ENCODE measurements at places on chromosomes 4 and X.

- H3K4me1 ChIP-seq = no peaks in the 10 kb centered on the region
- H3K27me3 ChIP-seq = no peaks in the 10 kb centered on the region
- H3K27ac ChIP-seq = no peak overlapping the region
- no peaks in the 10 kb centered on the region for H3K36me3 ChIP-seq
These were observed 50.6 kb downstream of the LGI2 start for GRCh38 chr4:24980064-24980690.

- H3K4me1 ChIP-seq = no peaks in the 10 kb centered on the region
- DNase-seq = peak; percentile 52
- no peaks in the 10 kb centered on the region for H3K27me3 ChIP-seq
- H3K36me3 ChIP-seq = no peaks in the 10 kb centered on the region
- H3K27ac ChIP-seq = peak within 1 kb of the TSS; percentile 85
These were observed at the start of gene MAGEH1 for GRCh38 chrX:55451990-55452832. TSS of gene MAGEH1 (plus strand) at chrX:55452127. CDS start at chrX:55452375, 248 bp downstream.

DNA sequence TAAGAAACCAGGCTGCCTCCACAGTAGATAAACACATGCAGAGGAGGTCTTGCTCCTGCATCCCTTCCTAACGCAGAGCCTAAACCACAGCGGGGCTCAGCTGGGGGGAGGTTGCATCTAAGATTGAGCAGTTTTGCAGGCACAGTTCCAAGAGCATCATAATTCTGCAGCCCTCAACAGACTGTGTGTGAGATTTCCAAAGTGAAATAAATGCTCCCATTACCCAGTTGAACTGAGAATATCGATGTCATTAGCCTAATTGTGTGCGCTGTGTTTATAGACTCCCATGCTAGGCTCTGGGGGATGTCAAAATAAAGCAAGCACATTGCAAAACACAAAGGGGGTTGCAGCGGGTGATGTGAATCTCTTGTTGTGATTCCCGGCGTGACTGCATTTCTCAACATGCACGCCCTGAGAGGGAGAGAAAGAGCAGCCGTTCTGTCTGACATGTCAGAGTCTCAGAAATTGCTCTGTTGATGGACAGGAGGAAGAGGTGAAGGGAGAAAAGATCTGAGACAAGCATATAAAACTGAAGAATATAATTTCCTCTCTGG lies 150.0 kb upstream of the PSAPL1 start:
- H3K27ac ChIP-seq = no peak overlapping the region
- H3K4me1 ChIP-seq = no peaks in the 10 kb centered on the region
- H3K4me3 ChIP-seq = no peak overlapping the region
- DNase-seq = no peak

DNA sequence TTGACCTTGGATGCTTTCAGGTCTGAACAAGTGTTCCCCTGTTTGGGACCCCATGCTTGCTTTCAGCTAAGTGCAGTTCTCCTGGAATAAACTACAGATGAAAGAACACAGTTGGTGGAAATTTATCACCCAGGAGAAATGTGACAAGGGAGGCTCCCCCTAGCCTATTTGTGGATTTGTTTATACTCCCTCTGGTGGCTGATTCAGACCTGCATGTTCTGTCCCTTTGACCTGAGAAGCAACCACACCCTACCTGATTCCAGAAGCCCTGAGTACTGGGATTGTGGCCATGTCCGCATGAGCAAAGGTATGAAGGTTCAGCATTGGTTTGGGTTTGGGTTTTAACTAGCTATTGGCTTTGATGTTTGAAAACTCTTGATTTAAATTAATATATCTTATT lies 440.9 kb downstream of the MID1IP1 start:
- H3K27me3 ChIP-seq = no peaks in the 10 kb centered on the region
- no peaks in the 10 kb centered on the region for H3K36me3 ChIP-seq
- H3K4me3 ChIP-seq = no peak overlapping the region

- H3K27me3 ChIP-seq = no peaks in the 10 kb centered on the region
- no peak overlapping the region for H3K27ac ChIP-seq
- no peak overlapping the region for H3K4me3 ChIP-seq
- DNase-seq = no peak
- no peaks in the 10 kb centered on the region for H3K4me1 ChIP-seq
These were observed 76.7 kb downstream of the LRBA start for GRCh38 chr4:150938417-150938816.

GRCh38 chr4:24686866-24687692 lies 102.7 kb upstream of the DHX15 start:
- DNase-seq = no peak
- no peak overlapping the region for H3K4me3 ChIP-seq
- H3K27ac ChIP-seq = no peak overlapping the region
- H3K4me1 ChIP-seq = no peaks in the 10 kb centered on the region

DNA sequence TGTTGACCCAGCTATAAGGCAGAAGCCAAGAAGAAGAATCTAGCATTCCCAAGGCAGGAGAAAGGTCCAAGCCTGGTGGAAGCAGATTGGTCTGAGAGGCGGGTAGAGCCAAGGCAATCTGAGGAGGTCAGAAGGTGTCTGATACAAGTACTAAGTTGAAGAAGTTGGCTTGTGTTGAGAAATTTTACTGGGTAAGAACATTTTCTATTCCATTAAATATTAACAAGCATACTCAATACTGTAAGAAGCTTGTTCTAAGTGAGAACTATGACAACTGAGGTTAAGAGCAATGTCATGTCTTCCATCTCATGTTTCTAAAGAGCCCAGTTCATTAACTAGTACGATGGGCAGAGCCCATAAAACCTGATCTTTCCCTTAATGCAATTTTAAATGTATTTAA lies 75.0 kb downstream of the FAM13A start:
- H3K36me3 ChIP-seq = no peaks in the 10 kb centered on the region
- no peak overlapping the region for H3K27ac ChIP-seq
- no peak for DNase-seq

DNA sequence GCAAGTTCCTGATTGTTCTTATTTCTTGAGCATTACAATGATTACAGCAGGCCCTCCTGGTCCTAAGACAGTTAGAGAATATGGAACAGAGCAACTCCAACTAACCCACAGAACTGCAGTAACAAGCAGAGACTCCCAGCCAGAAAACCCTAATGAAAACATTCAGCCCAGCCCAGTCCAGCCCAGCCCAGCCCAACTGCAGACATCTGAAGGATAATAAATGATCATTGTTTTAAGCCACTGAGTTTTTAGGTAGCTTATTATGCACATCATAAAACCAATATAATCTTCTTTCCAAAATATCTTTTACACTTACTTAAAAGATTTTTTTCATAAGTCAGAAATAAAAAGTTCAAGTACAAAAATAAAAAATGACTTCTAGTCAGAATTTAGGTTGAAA lies 51.3 kb downstream of the SPOCK3 start:
- no peak for DNase-seq
- no peaks in the 10 kb centered on the region for H3K36me3 ChIP-seq
- H3K4me3 ChIP-seq = no peak overlapping the region

GRCh38 chr4:81499840-81500239 lies 28.1 kb upstream of the RASGEF1B start:
- H3K27me3 ChIP-seq = no peaks in the 10 kb centered on the region
- H3K4me3 ChIP-seq = no peak overlapping the region
- H3K27ac ChIP-seq = no peak overlapping the region
- DNase-seq = no peak
- H3K36me3 ChIP-seq = no peaks in the 10 kb centered on the region

- H3K27ac ChIP-seq = no peak overlapping the region
- H3K36me3 ChIP-seq = no peaks in the 10 kb centered on the region
- H3K27me3 ChIP-seq = no peaks in the 10 kb centered on the region
- no peaks in the 10 kb centered on the region for H3K4me1 ChIP-seq
- no peak overlapping the region for H3K4me3 ChIP-seq
These were observed 142.3 kb downstream of the PAPSS1 start for GRCh38 chr4:107577743-107578142.

DNA sequence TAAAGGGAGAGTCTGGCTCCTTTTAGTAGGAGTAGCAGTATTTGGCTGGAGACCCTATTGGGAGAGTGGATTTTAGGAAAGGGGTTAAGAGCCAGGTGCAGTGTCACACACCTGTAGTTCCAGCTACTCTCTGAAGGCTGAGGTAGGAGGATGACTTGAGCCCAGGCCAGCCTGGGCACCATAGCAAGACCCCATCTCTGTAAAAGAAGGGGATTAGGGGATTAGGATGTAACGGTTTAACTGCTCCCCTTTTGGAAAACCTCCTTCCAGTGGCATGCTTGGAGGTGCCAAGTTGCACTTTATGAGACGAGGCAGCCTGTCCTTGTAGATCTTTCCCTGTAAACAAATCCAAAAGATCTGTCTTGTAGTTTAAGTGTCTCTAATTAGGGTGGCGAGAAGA lies 140.0 kb downstream of the KLHL8 start:
- no peak overlapping the region for H3K27ac ChIP-seq
- no peaks in the 10 kb centered on the region for H3K4me1 ChIP-seq
- DNase-seq = no peak
- H3K36me3 ChIP-seq = peaks cover 5% of the 10 kb centered on the region
- no peaks in the 10 kb centered on the region for H3K27me3 ChIP-seq

GRCh38 chrX:38402118-38402517 lies 49.7 kb downstream of the OTC start:
- H3K4me3 ChIP-seq = no peak overlapping the region
- no peaks in the 10 kb centered on the region for H3K4me1 ChIP-seq
- no peak for DNase-seq
- H3K27ac ChIP-seq = no peak overlapping the region

DNA sequence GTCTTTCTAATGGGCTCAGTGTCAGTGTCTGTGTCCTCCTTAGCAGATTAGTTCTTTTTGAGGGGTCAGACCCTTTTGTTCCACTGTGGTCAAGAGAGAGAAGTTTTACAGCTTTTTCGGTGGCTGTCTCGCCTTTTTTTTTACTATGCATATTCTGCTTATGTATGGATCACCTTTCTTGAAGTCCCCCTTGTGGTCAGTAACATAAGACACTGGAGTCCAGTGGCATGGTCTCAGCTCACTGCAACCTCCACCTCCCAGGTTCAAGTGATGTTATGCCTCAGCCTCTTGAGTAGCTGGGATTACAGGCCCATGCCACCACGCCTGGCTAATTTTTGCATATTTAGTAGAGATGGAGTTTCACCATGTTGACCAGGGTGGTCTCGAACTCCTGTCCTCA lies 54.0 kb upstream of the PGRMC2 start:
- no peaks in the 10 kb centered on the region for H3K27me3 ChIP-seq
- no peaks in the 10 kb centered on the region for H3K4me1 ChIP-seq
- H3K4me3 ChIP-seq = no peak overlapping the region
- no peaks in the 10 kb centered on the region for H3K36me3 ChIP-seq
- DNase-seq = no peak

DNA sequence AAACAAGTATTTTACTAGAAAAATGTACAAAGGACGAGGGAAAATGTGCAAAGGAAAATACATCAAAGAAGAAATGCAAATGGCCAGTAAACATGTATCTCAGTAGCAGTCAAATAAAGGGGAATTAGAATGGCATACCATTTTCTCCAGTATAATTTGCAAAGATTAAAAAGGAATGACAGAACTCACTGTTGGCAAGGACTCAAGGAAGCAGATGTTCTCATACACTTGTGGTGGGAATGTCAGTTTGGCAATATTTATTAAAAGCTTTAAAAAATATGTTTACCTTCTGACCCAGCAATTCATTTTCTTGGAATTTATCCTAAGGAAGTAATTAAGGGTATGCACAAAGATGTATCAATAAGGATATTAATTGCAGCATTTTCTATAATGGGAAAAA lies 7.6 kb downstream of the CLCN5 start:
- no peak overlapping the region for H3K4me3 ChIP-seq
- H3K4me1 ChIP-seq = no peaks in the 10 kb centered on the region

GRCh38 chr4:14920759-14921320 lies 81.4 kb upstream of the CPEB2 start:
- H3K27me3 ChIP-seq = no peaks in the 10 kb centered on the region
- no peak overlapping the region for H3K4me3 ChIP-seq
- no peaks in the 10 kb centered on the region for H3K36me3 ChIP-seq

GRCh38 chr4:121668368-121669162 lies 28.2 kb downstream of the ANXA5 start:
- H3K27me3 ChIP-seq = no peaks in the 10 kb centered on the region
- no peak overlapping the region for H3K27ac ChIP-seq
- no peaks in the 10 kb centered on the region for H3K4me1 ChIP-seq
- H3K4me3 ChIP-seq = no peak overlapping the region
- H3K36me3 ChIP-seq = peaks cover 49% of the 10 kb centered on the region

- H3K27ac ChIP-seq = no peak overlapping the region
- no peak overlapping the region for H3K4me3 ChIP-seq
- H3K4me1 ChIP-seq = no peaks in the 10 kb centered on the region
- DNase-seq = no peak
- H3K27me3 ChIP-seq = no peaks in the 10 kb centered on the region
These were observed 77.5 kb downstream of the CYTL1 start for GRCh38 chr4:4941751-4942150.

- H3K4me1 ChIP-seq = no peaks in the 10 kb centered on the region
- H3K27me3 ChIP-seq = no peaks in the 10 kb centered on the region
- no peaks in the 10 kb centered on the region for H3K36me3 ChIP-seq
- H3K27ac ChIP-seq = no peak overlapping the region
- no peak overlapping the region for H3K4me3 ChIP-seq
These were observed 38.3 kb downstream of the NDNF start for GRCh38 chr4:121034017-121034416.

DNA sequence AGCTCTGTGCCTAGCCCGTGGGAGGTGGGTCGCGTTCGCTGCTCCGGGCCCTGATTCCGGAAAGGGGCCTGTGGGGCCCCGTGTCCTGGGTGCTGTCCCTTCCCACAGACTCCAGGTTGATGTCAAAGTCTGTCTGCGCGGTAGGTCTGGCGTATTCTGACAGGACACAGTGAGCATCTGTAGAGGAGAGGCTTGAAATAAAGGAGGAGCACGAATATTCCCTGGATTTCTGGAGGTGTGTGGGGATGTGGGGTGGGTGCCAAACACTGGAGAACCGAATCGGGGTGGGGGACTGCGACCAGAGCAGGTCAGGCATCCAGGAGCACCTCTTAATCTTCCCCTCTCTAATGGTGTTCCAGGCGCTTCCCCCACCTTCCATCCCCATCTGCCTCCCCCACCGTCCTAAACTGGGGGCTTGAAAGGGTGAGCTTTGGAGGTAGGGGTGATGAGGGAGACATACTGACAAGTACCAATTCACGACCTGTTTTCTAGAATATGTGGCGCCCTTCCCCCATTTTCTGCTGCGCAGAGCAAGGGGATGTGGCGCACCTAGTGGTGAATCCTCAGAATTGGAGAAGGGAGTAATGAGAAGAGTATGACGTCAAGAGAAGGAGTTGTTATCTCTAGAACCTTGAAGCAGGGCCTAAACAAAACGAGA lies 877 bp downstream of the GPRASP1 start:
- peak; percentile 44 for DNase-seq
- peak overlapping the region; percentile 67 for H3K27ac ChIP-seq
- H3K27me3 ChIP-seq = no peaks in the 10 kb centered on the region
- H3K36me3 ChIP-seq = no peaks in the 10 kb centered on the region
- H3K4me1 ChIP-seq = peaks cover 5% of the 10 kb centered on the region

DNA sequence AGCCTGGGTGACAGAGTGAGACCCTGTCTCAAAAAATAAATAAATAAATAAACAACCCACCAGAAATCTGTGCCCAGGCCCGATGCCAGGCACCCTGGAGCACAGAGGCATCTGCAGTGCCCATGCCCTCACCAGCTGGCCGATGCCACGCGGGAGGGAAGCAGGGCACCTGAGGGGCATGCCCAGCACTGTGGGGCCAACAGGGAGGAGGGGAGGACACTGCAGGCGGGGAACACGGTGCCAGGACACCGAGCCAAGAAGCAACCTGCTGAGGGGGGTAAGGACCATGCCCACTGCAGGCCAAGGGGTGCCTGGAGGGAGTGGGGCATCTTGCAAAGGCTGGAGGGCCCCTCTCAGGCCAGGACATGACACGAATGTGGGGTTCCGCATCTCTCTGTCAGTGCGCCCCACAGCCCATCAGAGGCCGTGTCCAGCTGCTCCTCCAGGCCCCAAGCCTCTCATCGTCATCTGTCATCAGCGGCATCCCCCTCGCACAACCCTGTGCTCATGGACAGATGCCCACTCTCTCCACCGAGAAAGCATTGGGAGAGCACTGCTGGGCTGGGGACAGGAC lies 13.3 kb upstream of the DUSP9 start:
- no peaks in the 10 kb centered on the region for H3K36me3 ChIP-seq
- no peak overlapping the region for H3K4me3 ChIP-seq
- no peaks in the 10 kb centered on the region for H3K27me3 ChIP-seq
- H3K4me1 ChIP-seq = no peaks in the 10 kb centered on the region
